ENCODE measurements at places on chromosomes 1 and 21.

DNA sequence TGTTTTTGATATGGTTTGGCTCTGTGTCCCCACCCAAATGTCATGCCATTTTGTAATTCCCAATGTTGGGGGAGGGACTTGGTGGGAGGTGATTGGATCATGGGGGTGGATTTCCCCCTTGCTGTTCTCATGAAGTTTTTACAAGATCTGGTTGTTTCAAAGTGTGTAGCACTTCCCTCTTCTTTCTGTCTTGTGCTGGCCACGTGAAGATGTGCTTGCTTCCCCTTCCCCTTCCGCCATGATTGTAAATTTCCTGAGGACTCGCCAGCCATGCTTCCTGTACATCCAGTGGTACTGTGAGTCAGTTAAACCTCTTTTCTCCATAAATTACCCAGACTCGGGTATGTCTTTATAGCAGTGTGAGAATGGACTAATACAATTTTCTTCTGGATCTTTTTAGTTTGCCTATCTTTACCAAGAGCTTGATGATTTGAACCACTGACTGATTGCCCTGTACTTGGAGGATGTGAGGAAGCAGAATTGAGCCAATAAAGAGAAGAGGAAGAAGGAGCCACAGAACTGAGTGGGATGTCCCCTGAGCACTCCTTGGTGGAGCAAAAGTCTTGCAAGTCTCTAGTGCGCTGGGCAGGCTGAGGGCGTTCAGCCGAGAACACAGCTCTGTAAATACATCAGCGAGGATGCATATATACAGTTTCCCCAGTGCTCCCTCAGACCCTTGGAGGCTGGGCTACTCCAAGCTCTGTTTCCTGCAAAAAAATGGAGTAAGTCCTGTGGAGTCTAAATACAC is 102.6 kb downstream of the CYYR1 start:
- no peak for DNase-seq

GRCh38 chr1:101313356-101313755 is 76.5 kb downstream of the S1PR1 start:
- no peak for DNase-seq

DNA sequence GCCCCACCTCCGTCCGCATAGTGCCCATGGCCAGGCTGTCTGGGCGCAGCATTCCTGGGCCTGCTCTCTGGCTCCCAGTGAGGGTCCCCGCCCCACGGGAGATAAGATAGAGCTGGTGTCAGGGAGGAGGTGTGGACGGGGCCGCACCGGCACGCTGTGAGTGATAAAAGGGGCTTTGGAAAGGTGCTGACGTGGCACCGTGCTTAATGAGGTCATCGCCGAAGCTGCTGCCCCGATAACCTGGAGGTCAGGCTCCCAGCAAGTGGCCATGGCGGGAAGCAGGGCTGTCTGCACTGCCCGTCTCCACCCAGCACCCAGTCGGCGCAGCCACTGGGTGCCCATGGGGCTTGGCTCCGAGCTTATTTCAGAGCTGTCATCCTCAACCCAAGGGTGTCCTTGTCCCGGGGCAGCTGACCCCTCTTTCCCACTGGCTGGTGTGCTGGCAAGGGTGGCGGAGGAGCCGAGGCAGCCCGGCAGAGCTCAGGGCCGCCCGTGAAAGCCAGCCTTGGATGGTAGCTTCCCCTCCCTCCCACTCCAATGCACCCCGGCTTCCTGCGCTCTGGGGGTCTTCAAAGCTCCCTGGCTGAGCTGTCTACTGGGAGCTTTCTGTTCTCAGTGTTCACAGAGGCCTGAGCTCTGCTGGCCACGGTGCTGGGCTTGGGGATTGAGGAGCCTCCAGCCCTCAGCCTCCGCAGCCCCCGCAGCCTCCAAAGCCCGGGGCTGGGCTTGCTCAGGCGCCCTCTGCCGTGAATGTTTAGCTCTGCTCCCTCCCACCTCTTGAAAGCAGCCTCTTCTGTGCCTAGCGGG is 105.1 kb upstream of the ARHGEF16 start:
- no peak for DNase-seq

DNA sequence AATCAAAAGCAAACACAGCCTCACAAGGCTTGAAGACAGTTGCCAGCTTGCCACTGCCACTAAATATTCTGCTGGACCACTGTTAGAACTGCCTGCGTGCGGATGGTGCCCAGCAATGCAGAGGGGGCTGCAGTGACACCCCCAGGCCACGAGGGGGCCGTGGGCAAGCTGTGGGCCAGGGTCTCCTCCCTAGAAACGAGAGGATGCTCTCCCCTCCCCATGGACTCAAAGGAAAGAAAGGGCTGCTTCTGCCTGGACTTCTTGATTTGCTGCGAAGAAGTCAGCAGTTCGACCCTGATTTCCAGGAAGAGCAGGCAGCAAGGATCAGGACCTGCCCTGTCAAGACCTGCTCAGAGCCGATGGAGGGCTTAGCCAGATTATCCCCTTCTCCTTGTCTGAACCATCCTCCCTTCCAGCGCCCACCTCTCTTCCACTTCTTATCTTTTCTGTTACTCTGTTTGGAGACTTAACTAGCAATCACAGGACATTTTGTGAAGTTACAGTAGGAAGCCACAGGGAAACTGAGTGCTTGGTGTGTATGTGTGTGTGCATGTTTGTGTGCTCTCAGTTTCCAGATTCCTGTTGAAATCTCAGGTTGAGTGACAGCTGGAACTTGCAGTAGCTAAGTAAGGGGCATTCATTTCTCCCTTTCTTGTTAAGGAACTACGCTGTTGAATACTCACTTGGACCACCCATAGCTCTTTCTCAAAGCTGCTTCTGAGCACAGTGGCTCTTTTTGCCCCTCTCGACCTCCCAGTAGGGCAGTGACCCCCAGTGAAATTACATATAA is 2.7 kb downstream of the MAN1C1 start:
- peak; percentile 61 for DNase-seq

GRCh38 chr1:89271341-89272015 is 1.2 kb downstream of the GBP5 start:
- no peak for DNase-seq

GRCh38 chr1:5885471-5886139 is 106.6 kb downstream of the NPHP4 start:
- DNase-seq = no peak

- DNase-seq = peak; percentile 53
Observed at GRCh38 chr1:113870778-113871177, 734 bp downstream of the PTPN22 start.

GRCh38 chr1:205430696-205431305 is 8.9 kb upstream of the LEMD1 start:
- DNase-seq = peak; percentile 70

- no peak for DNase-seq
Observed at GRCh38 chr1:216832192-216832591, 109.0 kb upstream of the ESRRG start.

GRCh38 chr1:232944347-232944746 is 6.1 kb upstream of the NTPCR start:
- peak; percentile 36 for DNase-seq

DNA sequence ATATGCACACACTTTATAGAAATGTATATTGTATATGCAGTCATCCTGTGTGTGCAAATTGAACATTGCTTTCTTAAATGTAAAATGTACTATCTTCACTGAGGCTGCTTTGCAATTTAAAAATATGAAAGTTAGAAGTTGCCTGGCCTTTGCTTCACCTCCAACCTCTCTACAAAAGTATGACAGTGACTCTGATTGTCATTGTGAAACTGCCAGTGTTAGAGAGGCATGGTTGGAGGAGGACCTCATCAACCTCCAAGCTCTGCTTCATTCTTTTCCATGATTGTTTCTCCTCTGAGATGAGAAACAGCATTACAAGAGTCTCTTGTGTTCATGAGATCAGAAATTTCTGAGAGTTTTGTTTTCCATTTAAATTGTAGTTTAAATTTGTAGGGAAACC is 185.5 kb downstream of the ZC3H11B start:
- no peak for DNase-seq

- DNase-seq = peak; percentile 91
Observed at GRCh38 chr1:109667452-109668122, at the start of gene GSTM2. Gene GSTM2, plus strand, starts transcription at chr1:109668057. Its CDS starts 59 bp downstream, at chr1:109668116.

DNA sequence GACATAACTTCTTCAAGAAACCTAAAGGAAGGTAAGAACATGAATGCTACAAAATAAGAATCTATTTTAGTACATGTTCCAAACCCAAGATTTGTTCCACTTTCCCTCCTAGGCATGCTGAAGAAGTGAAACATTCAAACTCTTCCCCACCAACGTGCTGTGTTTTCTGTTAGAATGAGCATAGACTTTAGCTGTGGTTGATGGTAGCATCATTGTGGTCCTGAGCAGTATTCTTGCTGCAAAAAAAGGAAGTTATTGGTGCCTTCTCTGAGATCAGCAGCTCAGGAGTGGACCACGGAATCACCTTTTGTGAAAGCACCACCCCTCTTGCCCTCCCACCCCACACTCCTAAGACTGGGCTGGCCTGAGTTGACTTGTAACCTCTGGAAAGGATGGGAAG is 100.4 kb upstream of the POGK start:
- no peak for DNase-seq

GRCh38 chr1:25774921-25775771 is 24.8 kb upstream of the SELENON start:
- peak; percentile 99 for DNase-seq

DNA sequence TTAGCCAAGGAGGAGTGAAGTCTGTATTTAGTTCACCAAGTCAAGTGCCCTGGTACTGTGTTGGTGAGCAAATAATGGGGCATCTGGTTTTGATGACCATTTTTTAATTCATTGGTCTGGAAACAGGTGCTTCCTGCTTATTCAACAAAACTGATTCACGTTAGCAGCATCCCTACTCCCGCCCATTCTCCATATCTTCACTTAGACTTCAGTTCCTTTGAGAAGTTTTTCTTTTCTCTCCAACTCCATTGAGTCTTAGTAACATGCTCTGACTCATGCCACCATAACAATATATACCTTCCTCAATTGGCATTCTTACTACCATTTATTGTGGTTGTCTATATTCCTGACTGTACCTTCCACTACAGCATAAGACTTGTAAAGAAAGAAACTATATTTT is 468.9 kb downstream of the DPYD start:
- DNase-seq = no peak

DNA sequence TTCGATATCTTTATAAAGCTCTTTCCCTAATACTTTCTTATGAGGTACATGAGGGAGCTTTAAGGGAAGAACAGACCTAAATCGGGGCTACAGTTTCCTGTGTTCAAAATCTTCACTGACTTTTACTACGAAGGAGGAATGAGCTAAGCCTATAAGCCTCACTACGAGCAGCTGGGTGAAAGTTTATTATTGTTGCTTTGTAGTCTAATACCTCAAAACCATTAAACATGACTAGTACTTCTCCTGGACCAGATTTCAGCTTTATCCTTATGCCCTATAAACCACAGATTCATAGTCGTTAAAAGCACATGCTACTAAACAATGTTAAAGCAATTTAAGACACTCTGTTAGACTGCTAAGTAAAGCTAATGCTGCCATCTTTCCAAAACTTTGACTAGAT is 30.2 kb downstream of the NDC1 start:
- DNase-seq = no peak

DNA sequence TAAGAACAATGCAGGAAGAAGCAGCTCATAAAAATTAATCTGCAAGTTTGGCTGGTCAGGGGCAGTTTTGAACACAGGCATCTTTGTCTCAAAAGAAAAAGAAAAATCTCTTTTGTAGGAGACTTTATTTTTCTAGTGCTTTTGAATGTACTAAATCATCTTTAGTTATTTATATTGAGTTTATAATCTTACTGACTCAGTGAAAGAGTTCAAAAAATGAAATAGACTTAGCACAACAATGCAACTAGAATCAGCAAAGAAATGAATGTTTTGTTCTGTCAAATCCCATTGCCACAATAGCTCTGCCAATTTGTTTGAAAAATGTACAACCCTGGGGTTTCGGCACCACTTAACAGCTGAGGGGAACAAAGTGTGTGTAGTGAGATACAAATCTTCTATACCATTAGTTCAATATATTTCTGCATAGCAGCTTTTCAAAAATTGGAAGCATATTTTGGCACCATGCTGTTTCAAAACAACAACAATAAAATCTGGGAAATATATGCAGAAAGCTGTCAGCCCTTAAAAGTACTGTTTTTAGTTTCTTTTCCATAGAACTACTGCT is 1969.1 kb downstream of the MRPL39 start:
- no peak for DNase-seq

GRCh38 chr1:83034851-83035250 is 964.1 kb downstream of the TTLL7 start:
- DNase-seq = no peak

DNA sequence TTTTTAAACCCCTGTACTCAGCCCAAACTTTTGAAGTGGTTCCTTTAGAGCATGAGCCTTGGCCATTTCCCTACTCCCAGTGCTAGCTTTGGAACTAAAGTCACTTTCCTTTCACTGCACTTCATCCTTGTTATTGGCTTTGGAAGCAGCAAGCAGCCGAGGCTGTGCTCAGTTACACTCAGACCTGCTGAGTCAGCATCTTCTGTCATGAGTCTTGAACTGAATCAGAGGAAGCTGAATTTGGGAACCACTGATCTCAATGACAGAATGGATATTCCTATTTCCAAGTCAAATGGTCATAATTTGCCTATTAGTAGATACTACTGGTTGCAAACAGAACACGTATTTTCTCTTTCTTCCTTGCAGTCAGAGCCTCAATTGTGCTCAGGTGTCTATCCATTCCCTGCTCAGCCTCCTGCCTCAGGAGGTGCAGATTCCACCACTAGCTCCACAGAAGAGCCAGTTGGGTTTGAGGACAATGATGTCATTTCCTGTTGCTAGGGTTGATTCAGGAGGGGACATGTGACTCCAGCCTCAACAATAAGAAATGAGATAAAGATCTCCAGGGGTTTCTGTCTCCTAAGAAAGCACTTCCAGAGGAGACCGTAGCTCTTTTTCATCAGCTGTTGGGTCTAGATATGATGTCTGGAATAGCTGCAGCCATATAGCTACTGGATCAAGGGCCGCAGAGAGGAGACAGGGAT is 44.9 kb upstream of the NTPCR start:
- DNase-seq = no peak

DNA sequence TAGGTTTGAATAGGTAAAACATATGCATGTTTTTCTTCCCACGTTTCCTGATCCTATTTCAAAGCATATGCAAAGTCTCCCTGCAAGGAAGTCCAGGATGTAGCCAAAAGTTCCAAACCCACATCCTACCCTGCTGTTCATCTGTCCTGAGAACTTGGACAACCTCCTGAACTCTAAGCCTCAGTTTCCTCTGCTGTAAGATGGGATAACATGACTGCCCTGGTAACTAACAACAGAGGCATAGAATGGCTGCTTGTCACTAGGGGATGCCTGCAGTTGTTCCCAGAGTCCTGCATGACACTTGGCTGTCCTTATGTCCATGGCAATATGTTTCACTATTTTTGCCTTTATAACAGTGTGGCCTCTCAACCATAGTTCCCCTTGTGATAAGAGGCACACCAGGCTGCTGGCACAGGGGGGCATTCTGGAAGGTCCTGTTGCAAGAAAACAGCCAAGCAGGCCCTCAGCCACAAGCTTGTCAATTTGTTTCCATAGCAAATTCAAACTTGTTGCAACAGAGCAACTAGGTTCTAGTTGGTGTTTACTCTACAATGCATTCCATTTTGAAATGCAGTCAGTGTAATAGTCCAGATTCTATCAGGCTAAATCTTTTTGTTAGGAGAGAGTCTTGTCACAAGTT is 1.5 kb upstream of the HDGF start:
- DNase-seq = no peak
